Cortex of kidney (tissue), 1 donor: ENCODE measurements at places on chromosomes 2 and 18.

GRCh38 chr2:152456262-152456661 lies 121.3 kb downstream of the FMNL2 start:
- DNase-seq, result no peak

GRCh38 chr2:189614585-189614984 lies 34.0 kb upstream of the SLC40A1 start:
- DNase-seq, result no peak

GRCh38 chr18:58599106-58599505 lies 29.8 kb downstream of the ALPK2 start:
- DNase-seq, result no peak

GRCh38 chr2:223459328-223459939 lies 142.7 kb downstream of the SCG2 start:
- DNase-seq, result no peak

- DNase-seq, result no peak
These were observed 1607.8 kb upstream of the PIK3C3 start for GRCh38 chr18:40347261-40347660.

DNA sequence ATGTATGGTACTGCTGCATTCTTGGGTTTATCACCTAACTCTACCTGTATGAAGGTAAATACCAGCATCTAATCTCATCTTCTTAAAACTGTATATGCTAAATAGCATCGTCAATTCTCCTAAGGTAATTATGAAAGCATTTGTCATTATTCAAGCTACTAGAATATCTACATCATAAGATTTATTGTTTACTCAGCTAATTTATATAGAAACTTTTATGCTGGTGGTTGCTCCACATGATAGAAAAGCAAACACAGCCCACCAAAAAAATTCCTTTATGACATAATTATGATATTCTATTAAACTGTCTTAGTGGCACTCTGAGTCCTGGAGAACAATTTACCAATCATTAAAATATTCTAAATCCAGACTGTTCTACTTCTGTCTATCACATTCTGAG lies 1226.1 kb upstream of the NRXN1 start:
- DNase-seq, result no peak

DNA sequence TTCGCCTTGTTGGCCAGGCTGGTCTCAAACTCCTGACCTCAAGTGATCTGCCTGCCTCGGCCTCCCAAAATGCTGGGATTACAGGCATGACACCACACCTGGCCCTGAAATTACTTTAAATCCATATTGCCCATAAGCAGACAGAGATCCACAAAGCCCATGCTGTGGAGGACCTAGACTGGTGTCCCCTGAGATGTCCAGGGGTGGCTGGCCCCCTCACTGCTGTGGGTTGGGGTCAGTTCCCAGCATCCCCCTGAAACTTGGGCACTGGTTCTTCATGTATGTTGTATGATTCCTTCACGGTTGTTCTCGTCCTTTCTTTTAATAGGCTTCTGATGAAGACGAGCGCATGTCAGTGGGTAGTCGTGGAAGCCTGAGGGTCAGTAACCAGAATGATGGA lies 78.1 kb upstream of the RBM44 start:
- DNase-seq, result no peak
